Activated CD4-positive, alpha-beta T cell treated with anti-CD3 and anti-CD28 coated beads, Interleukin-2, amount 50 U/mL, for 4 hours (primary cell): ENCODE measurements at places on chromosomes 7 and 10.

DNA sequence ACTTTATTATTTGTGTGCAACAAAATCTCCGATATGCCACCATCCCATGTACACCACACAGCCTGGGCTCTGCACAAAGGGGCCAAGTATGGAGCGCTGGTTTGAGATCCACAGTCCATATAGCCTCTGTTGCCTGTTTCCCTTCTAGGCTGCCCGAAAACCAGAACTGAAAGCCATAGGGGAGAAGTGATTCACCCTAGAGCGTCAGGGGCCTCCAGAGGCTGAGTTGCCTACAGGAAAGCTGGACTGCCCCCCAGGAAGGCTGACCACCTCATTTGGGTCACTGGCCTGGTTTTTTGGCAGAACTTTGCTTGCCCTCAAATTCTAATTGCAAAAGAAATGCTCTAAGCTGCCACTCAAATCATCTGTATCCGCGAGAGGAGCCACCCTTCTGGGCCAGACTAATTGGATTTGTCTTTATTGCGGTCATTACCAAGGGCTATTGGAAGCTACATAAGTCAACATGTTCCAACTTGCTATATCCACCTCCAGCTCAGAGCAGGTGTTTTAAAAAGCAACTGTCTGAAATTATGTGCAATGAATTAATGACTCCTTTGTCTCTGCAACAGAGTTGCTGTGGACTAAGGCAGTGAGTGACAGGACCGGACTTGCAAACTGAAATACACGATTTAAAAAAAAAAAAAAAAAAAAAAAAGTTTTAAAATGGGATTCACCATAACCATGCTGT lies 28.3 kb upstream of the FRMD4A start:
- no peak for DNase-seq

GRCh38 chr7:140276001-140276400 lies 99.2 kb upstream of the KDM7A start:
- DNase-seq = no peak

DNA sequence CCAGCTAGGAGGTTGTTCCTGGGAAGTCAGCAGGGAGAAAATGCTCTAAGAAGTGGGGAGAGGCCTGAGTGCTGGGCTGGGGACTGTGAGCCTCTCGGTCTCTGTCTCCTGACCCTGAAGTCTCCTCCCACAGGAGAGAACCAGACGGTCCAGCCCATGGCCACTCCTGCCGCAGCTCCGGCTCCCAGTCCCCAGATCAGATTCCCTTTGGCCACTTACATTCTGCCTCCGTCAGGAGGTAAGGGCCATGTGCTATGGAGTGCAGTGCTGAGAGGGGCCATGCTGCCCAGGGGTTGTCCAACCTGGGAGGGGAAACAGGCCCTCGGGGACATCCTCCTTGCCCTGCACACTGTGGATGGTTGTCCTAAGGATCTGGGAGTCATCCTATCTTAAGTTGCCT lies 21.3 kb upstream of the ZNF467 start:
- no peak for DNase-seq

- no peak for DNase-seq
Observed at GRCh38 chr7:77455321-77455720, 39.2 kb upstream of the GSAP start.
